ENCODE measurements at places on chromosomes 7 and 10.

DNA sequence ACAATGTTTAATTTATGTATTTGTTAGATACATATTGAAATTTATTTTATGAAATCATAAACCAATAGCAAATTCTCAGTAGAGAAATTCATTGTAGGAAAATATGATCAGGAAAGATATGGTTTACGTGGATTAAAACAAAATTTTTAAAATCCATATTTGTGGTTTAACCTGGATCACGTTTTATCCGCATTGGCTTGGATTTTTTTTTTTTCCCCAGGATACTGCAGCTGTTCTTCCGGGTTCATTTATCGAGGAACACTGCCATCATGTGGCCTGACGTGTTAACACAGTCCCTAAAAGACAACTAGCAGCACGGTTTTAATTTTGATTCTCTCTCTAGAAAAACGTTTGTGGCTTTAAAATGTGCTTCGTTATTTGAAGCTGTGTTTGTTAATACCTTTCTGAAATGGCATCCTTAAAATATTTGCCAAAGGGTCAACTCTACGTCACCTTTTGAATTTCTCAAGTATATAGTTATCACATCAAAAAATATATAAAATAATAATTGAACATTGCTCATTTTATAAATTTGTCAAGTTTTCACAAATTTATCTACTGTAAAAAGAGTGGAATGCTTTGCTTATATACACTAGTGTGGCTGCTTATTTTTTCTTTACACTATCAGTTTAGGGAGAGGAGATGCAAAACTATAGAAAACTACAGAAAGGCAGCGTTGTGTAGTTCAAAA, 8.7 kb upstream of the ASB4 start:
- DNase-seq, result peak; percentile 85

DNA sequence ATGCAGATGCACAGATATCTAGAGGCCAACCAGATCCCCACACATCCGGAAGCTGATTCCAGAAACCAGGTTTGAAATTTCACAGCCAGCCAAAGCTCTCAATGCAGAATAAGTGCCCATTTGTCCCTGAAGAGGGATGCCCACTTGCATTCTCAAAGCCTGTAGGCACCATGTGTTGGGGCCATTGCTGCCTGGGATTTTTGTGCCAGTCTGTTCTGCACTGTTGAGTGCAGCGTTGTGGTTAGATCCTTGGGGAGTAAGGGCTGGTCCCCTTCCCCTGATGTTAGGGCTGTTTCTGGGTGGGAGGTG, 62.4 kb downstream of the EEPD1 start:
- no peak for DNase-seq

DNA sequence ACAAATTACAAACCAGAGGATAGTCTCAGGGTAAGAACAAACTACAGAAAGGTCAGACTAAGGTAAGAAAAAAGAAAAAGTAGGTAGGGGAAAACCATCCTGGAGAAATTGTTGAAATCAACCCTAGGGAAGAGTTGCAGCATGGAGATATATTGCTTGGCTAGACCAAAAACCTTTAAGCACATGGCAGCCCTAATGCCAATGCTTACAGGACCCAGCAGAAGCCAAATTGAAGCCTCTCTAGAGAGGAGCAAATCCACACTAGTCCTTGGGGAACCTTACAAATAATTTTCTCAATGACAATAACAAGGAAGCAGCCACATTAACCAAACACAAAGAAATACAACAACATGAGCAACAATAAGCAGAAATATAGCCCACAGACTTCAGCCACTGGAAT, 81.9 kb downstream of the CNOT4 start:
- DNase-seq, result no peak

GRCh38 chr7:117530390-117530789, 50.6 kb downstream of the CFTR start:
- DNase-seq, result no peak

- DNase-seq, result no peak
Measured at GRCh38 chr10:129780901-129781795, 182.9 kb downstream of the EBF3 start.

DNA sequence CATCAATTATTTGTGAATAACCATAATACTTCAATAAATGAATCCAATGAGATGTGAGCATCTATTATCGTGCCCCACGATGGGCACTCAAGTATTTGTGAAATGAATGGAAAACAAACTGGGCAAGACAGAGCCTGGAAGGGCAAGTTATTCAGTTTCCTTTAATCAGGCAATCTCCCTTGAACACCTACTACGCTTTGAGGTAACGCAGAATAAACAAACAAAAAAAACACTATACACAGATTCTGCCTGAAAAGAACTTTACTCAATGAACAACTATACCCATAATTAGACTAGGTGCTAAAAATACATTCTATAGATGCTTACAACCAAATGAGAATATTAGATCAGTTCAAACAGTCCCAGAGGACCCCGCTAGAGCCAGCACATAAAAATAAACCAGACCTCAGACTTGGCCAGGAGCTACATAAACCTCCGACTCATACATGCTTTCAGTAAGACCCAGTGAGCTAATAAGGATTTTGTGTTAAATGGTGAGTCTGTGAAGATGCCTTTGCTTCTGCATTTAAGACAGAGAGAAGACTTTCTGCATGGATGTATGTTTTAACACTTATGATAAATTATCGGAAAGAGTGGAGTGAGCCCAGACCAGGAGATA, 121.3 kb downstream of the MPP7 start:
- DNase-seq, result no peak

DNA sequence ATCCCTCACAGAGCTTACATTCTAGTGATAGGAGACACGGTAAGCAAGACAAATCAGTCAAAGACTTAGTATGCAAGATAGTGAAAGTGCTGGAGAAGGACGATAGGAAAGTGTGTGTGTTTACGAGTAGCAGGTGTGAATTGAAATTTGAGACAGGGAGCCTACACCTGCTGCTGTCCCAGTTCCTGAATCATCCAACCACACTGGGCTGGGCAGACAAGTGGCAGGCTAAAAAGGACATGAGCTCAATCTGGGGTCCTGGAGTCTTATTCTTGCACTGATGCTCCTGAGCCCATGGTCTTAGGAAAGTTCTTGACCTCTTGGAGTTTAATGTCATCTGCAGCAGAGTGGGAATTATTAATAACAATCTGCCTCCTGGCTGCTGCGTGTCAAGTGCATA, 16.2 kb downstream of the RBP3 start:
- no peak for DNase-seq

- DNase-seq, result peak; percentile 89
Measured at GRCh38 chr7:32204361-32205018, 134.3 kb upstream of the PDE1C start.

GRCh38 chr7:33882950-33883670, 22.2 kb upstream of the BMPER start:
- no peak for DNase-seq

DNA sequence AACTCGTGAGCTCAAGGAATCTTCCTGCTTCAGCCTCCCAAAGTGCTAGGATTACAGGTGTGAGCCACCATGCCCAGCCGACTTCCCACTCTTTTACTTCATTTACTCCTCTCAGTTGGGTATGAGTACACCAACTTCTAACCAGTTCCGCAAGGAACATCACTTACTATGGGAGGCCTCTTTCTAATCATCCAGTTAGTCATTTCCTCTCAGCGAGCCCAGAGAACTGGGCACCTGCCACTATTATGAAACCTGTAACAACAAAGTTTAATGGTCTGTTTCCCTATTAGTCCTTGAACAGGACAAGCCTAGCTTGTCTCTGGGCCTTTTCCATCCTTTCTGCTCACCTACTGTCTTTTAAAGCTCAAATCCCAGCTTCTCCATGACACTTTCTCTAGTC, 88.8 kb downstream of the DNMBP start:
- no peak for DNase-seq

GRCh38 chr10:104299031-104299904, 30.3 kb downstream of the GSTO2 start:
- DNase-seq, result no peak

GRCh38 chr7:17408245-17408903, 109.9 kb downstream of the AHR start:
- DNase-seq, result no peak

- DNase-seq, result peak; percentile 43
Measured at GRCh38 chr7:123208793-123209192, 9.0 kb upstream of the SLC13A1 start.

- DNase-seq, result no peak
Measured at GRCh38 chr10:12063483-12063818, 5.3 kb upstream of the DHTKD1 start.

DNA sequence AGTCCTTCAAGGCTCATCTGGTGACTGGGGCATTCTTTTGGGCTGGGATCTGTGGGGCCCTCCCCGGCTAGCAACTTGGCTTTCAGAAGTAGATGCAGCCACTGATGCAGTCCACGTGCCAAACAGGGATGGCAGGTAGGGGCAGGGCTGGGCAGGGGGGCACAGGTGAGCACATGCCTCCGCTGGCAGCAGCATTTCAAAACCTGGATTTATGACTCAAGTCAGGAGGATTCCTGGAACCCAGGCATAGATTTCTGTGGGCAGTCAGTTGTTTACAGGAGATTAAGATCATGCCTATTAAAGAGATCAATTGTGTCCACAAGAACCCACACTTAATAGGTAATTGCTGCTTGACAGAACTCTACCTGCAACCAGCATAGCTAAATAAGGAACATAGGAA, 839 bp upstream of the HABP2 start:
- no peak for DNase-seq

GRCh38 chr7:101678658-101679057, 49.6 kb upstream of the MYL10 start:
- no peak for DNase-seq

DNA sequence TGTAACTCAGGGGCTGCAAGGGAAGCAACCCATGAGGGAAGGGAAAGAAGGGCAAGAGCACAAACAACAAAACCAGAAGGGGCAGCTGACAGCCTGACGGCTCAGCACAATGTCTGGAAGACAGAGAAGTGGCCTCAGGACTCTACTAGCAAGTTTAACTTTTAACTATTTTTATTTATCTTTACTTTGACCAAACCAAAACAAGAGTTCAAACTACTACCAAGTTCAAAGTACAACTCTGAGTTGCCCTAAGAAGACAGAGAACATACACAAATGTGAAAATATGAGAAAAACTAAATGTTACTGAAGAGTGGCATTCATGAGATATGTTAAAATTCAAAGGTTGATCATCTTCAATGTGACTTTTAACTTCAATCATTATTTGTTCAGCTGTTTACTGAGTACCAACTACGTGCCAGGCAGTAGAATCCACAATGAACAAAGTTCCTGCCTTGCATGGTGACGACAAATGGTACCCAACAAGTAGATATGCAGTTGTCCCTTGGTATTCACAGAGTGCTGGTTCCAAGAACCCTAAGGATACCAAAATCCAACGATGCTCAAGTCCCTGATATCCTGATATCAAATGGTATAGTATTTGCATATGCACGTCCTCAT, 19.7 kb downstream of the NUDCD3 start:
- no peak for DNase-seq

DNA sequence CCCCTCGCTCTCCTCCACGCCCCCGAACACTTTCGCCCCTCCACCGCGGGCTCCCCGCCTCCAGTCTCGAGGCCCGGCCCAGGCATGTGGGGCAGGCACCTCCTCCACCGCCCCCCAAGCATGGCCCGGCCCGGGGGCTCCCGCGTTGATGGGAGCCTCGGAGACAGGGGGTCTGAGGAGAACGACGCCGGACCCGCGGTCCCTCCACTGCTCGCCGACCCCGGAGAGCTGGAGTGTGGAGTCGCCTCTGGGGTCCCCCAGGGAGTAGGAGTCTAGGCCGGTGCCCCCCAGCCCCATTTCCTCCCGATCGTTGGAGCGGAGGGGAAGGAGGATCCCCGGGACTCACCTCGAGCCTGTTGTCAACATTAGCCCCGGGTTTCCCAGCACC, 206 bp downstream of the UPF2 start:
- no peak for DNase-seq

DNA sequence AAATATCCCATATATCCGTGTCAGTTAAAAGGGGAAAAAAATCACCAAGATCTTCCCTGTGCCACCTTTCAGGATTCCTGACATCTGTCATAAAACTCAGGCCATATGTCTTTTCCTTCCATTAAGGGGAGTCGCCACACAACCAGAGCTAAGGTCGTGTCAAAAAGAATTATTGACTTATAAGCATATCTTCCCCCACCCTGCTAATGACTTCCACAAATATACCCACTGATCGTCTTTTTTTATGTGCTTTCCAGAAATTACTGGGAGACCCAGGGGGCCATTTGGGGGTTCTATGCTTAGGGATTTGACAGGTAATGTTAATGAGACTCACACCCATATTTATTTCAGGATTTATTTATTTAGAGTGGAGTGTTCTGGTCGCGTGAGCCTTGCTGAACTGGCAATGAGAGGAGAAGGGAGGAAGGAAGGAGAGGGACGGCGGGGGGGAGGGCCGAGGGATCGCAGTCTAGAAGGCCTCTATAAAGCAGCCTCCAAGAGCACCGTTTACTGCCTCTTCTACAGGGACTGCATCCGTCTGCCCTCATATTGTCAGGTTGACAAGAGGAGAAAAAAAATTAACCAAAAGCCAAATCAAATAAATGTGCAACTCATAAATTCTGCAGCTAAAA, 135.7 kb upstream of the MGMT start:
- DNase-seq, result no peak

DNA sequence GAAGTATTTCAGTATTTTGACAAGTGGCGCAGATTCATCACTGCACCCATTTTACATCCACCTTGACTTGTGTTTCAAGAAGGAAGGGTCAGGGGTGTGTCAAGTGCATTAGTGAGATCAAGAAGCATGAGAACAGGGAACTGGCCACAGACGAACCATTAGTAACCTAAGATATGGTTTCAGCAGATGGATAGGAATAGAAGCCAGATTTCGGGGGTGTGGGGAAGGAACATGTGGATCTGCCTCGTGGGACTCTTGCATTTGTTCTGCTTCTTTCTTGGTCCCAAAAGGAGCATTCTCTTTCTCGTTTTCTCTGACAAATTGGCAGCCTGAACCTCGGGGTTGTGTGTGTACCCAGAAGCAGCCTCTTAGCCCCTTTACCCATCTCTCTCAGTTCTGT, 9.6 kb downstream of the DENND2A start:
- no peak for DNase-seq

- DNase-seq, result no peak
Measured at GRCh38 chr7:152663931-152664330, 12.0 kb downstream of the XRCC2 start.

DNA sequence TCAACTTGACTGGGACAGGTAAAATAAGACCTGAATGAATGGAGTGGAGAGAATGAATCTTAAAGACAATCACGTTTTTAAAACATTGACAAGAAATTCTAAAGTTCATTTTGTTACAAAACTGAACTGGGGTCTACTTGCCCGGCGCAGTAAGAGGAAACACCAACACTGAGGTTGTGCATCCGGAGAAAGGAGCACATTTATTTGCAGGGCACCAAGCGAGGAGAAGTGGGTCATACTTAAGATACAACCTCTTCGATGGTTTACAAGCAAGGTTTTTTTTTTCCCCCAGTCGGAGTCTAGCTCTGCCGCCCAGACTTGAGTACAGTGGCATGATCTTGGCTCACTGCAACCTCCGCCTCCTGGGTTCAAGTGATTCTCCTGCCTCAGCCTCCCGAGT, 3.4 kb upstream of the REPIN1 start:
- no peak for DNase-seq
